ENCODE measurements at places on chromosomes 2 and 18.

- peak; percentile 45 for DNase-seq
Observed at GRCh38 chr18:63267975-63268721, 51.4 kb downstream of the BCL2 start.

DNA sequence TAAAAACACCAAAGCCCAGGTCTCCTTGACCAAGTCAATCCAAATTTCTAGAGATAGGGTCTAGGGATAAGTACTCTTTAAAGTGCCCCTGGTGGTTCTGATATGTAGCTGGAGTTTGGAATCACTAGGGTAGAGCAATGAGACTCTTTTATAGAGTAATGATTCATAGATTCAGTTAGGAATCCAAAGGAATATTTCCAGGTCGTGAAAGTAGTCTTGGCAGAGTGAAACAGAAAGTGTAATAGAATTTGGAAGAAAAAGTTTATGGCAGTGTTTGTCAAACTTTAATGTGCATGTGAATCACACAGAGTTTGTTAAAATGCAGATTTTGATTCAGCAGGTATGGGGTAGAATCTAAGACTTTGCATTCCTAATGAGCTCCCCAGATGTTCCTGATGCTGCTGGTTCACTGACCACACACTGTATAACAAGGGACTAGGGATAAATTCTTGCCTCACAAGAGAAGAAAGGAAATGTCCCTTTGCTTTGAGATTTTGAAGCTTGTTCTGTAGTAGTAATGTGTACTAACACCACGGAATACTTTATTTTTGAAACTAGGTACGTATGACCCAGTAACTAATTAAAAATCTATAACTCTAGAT lies 1.8 kb downstream of the UPP2 start:
- DNase-seq: no peak

GRCh38 chr2:102848366-102848839 lies 86.6 kb downstream of the TMEM182 start:
- DNase-seq: no peak

GRCh38 chr2:183284606-183285005 lies 160.4 kb downstream of the NUP35 start:
- no peak for DNase-seq

- DNase-seq: no peak
Observed at GRCh38 chr2:235268535-235268934, 225.3 kb upstream of the AGAP1 start.

DNA sequence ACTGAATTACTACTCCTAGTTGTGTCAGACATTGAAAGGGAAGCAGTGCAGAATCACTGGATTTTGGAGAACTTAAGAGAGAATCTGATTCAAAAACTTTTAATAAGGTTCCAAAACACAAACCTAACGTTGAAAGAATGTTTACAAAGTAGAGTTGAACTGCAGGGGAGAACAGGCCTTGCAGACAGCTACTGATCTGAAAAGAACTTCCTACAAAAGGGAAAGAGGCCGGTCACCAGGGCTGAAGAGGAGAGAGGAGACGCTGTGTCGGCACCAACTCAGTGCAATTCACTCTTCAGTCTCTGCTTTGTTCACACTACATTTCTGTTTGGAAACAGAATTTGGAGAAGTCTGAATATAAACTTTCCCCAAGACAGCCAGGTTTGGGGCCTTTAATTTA lies 124.0 kb downstream of the GAREM1 start:
- DNase-seq: no peak

DNA sequence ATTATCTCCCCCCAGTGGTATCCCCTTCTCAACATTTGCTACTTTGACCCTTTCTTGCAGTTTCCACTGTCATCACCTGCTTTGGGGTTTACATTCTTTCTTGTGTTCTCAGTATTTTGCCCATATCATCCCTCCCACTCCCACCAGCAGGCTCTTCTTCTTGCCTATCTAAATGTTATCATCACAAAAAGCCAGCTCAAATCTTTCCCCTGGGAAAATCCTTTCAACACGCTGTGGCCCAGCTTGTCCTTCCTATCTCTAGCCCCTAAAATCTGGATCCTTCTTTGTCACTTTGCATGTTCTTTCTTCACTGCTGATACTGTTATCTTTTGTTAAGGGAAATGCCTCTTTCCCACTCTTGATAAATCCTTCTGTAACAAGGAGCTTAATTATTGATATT lies 138.2 kb downstream of the RAD51AP2 start:
- DNase-seq: no peak

DNA sequence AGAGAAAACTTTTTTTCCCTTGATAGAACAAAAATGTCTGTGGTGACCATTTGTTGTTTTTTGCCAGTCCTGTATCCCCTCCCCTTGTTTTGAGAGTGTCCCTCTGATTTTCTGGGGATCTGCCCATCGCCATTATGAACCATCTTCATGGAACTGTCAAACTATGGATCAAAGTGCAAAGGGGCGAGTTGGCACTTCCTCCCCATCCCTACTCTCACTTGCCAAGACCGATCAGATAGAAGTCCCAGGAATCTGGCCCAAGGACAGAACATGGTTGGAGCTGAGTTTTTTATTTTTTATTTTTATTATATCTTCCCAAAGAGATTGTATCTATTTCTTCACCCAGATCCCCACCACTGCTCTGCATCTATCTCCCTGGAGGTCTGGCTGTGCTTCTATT lies 221.4 kb downstream of the IKZF2 start:
- no peak for DNase-seq

- peak; percentile 50 for DNase-seq
Observed at GRCh38 chr18:23885750-23886149, 128.8 kb upstream of the TTC39C start.

- no peak for DNase-seq
Observed at GRCh38 chr2:156474401-156474800, 38.2 kb downstream of the GPD2 start.

DNA sequence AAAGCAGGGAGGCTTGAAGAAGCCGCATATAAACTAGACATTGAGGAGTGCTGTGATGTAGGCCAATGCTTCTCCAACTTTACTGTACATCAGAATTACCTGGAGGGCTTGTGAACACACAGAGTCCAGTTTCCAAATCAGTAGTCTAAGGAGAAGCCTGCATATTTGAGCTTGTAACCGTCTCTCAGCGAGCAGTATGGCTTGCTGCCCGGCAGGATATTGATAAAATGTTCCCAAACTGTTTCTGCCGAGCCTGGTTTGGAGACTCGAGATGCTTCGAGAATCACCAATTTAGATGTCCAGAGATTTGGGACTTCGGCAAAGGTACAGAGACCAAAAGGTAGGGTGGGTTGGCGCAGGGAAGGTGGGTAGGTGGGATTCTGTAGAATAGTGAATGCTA lies 11.0 kb upstream of the RAB31 start:
- no peak for DNase-seq

GRCh38 chr2:71620851-71621251 lies 167.5 kb downstream of the DYSF start:
- no peak for DNase-seq
